ENCODE measurements at places on chromosomes 11 and 22.

DNA sequence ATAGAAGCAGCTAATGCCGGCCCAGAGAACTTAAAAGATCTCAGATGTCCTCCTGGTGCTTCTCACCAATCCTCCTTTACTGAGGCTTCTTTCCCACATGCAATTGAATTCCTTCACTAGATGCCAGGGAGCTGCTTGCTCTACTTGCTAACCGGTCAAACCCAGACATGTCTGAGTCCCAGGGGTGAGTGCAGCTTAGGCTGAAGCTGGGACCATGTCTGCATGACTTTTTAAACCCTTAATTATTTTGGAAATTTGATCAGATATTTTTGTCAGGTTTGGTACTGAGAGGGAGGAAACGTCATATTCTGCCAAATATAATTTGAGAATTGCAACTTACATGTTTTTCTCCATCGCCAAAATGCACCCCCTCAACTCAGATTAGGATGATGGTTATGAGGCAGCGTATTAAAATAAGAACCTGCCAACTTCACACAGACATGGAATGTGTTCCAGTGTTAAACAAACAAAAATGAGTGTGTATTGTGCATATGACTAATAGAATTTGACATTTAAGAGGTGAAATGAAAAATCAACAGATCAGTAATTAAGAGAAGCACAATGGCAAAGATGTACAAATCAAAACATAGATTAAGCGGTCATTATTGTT lies 529.5 kb downstream of the ETS1 start:
- no peak for DNase-seq

- DNase-seq = no peak
These were observed 2339.7 kb upstream of the RAG2 start for GRCh38 chr11:38937709-38938108.

GRCh38 chr11:40388097-40388818 lies 1071.2 kb downstream of the LRRC4C start:
- no peak for DNase-seq

DNA sequence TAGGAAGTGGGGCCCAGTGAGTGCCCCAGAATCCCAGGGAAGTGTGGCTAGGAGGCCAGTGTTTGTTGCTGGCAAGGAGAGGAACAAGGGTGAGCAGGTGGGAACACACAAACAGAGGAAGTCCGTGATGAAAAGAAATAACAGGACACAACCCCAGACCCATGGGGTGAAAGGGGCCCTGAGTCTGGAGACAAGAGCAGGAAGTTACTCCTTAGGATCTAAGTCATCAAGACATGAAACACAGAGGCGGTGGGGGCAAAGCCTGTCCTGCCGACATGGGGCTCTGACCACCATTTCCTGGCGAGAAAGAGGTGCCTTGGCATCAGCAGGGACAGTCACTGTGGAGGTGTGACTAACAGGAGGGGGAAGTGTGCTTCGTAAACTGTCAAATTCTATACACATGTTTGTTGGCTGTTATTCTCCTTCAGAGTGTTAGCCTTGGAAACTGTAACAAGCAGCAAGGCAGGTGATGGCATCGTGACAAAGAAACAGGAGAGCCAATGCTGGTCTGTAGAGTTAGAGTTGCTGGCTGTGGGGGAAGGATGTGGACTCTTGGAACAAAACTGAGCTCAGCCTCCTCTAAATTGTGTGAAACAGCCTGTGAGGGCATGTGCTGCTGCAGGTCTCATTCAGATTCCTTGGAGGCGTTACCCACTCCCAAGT lies 21.7 kb downstream of the CHST1 start:
- no peak for DNase-seq
